Mammary epithelial cell (primary cell): ENCODE measurements at places on chromosomes 7 and 10.

GRCh38 chr10:114259824-114260223, 20.8 kb downstream of the VWA2 start:
- DNase-seq = no peak

DNA sequence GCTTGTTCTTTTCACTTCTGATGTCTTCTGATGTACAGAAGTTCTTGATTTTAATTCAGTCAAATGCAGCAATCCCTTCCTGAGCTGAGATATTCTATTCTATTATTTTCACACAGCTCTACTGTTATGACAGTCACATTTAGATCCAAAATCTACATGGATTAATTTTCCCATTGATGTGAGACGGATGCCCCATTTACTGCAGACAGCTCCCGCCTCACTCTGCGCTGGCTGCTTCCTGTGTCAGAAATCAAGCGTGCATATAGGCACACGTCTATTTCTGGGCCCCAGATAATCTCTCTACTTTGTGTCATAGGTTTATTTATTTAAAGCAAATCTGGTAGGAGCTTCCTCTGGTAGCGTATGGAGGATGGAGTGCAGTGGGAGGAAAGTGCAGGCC, 6.7 kb downstream of the BNIP3 start:
- DNase-seq = no peak

GRCh38 chr10:34861293-34862021, 46.4 kb upstream of the PARD3 start:
- no peak for DNase-seq

DNA sequence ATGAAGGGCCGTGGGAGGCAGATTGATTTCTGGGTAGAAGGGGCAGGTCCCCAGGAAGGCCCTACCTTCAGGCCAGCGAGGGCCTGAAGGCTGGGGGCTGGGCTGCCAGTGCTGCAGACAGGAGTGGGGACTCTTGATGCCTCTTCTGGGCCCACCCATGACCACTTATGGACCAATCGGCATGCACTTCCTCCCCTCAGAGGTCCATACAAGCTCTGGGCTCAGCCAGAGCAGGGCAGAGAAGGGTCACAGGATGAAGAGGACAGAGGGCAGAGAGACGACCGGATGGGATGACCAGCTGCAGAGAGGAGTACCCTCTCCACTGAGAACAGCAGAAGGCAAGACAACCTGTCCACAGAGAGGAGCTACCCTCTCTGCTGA, 120.1 kb downstream of the DYNC2I1 start:
- DNase-seq = no peak

- DNase-seq = no peak
Measured at GRCh38 chr7:76260171-76260703, 42.2 kb upstream of the HSPB1 start.

DNA sequence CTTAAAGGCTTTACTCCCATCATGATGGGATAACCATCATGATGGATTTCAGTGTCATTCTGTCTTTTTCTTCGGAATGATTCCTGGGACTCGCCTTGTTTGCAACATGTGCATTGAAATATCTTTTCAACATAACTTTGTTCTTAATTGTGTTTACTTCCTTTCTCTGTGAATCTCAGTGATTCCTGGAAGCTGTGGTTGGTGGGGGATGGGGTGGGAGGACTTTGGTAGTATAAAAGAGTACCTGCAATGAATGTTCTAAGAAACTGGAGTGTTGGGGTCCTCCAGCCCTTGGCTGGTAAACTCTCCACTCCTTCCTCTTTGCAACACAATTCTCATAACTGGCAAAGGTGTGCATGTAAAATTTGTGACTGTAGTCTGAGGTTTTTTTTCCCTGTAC, 11.5 kb upstream of the SH2D4B start:
- DNase-seq = no peak

DNA sequence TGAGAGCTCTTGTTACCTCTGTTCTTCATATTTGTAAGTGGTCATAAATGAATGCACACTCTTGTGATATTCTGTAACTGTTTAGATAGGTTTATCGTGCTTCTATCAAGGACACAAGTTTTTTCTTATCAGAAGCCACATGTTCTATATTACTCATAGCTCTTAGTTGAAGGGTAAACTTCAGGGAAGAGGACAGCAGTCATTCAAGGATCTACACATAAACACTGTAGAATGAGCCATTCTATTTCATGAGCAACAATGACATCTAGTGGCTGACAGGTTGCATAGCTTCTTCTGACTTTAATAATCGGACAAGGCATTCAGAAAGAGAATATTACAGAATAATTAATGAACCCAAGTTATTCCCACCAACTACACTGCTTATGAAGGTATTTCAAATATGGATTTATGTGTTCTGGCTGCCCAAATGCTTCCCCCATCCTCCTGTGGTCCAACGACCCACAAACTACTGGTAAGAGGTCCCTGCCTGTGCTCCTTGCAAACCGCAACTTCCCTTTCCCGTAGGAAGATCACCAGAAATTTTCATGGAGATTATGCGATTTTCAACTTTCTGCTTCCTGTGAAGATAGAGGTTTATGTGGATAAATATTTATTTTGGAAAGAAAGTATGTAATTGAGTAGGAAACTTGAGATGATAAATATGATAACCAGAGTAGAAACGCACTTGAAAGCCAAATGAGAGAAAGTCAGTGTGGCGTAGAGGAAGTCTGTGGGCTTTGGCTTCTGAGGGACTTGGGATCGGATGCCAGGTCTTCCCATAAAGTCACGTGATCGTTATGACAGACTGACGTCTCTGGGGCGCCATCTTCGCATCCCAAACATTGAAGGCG, 16.8 kb upstream of the ABCB5 start:
- peak; percentile 66 for DNase-seq

- DNase-seq = peak; percentile 13
Measured at GRCh38 chr10:88565072-88565471, 18.0 kb downstream of the RNLS start.

DNA sequence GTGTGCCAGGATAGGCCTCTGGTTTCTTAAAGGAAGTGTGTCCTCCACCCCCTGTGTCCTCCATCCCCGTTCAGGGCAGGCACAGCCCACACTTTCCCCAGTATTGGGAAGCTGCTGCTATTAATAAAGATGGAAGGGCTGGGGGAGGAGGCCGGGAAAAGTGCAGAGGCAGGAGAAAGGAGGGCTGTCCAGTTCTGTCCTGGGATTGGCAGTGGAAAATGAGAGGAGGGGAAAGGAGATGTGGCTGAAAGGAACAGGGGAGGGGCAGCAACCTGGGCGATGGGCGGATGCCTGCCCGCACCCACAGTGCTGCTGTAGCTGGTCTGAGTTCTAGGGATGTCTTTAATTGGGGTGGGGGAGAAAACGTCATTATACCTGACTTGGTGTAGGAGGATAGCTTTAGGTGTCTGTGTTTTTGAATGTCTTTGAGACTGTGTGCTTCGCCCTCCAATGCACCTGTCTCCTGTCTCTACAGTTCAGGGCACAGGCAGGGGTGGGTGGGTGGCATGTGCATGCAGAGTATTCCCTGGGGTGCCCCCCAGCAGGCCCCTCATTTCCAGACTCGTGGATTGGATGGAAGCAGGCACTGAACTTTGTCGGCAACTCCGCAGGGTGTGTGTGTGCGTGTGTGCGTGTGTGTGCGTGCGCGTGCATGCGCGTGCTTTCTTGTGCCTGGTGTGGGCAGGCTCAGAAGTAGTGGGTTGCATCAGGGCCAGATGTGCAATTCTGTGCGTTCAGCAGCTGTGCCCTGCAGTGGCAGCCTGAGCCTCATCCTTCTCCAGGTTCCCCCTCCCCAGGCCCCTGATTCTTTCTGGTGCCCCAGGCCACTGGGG, 2.5 kb downstream of the TRIM8 start:
- no peak for DNase-seq

GRCh38 chr7:128859232-128860157, 3.2 kb upstream of the ATP6V1F start:
- no peak for DNase-seq

DNA sequence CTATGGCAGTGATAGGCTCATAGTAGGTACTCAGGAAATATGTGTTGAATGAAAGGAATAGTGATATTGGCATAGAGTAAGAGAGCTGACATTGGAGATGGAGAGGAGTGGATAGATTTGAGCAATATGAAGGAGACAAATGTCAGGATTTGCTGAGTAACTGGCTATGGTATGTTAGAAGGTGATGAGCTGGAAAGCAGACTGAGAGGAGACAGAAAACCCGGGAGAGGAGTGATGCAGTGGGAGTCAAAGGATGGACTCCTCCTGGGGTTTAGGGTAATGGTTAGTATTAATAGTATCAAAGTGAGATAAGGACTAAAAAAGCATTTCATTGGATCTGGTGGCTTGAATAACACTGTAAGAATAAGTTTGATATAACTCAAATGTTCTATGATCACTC, 64.8 kb downstream of the CD36 start:
- DNase-seq = no peak

GRCh38 chr10:18158773-18159265, 18.6 kb downstream of the CACNB2 start:
- DNase-seq = no peak

GRCh38 chr7:34296663-34297062, 361.4 kb upstream of the NPSR1 start:
- DNase-seq = no peak

DNA sequence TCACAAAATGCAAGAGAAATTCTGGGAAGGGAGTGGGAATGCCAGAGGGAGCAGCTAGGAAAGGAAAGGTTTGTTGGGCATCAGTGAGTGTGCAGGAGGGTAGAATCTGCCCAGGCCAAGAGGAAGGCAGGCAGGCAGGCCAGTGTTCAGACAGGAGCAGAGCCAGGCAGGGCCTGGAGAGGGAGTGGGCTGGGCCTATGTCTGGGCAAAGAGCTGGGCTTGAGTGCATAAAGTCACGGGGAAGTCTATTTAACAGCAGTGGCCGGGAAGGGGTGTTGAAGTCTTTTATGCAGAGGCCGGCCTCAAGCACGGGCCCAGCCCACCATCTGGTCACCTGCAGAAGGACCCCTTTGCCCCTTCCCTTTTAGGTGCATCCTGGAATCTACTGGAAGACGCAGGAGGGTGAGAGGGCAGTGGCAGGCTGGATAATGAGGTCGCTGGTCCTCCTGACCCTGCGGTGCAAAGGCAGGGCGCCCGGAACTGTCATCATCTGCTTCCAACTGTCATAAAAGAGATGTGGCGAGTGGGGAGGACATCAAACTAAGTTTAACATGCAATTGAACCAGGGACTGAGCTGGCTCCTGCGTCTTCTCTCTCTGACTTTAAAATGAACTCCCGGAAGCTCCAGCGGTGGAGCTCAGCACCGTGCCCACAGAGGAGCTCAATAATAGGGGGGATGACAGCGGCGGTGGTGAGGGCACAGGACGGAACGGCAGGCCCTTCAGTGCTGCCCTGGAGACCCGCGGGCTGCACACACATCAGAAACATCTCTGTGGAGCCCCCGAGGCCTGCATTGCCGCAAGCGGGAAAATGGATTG, 29.5 kb downstream of the CARD11 start:
- DNase-seq = no peak

GRCh38 chr10:32229170-32229569, 117.8 kb downstream of the EPC1 start:
- no peak for DNase-seq

- DNase-seq = no peak
Measured at GRCh38 chr7:155414547-155415492, 43.1 kb upstream of the EN2 start.

GRCh38 chr7:79063019-79063698, 390.3 kb downstream of the MAGI2 start:
- DNase-seq = no peak

GRCh38 chr10:128993911-128994538, 473.0 kb upstream of the MGMT start:
- DNase-seq = no peak

- peak; percentile 74 for DNase-seq
Measured at GRCh38 chr10:58028597-58029366, 238.9 kb downstream of the IPMK start.

DNA sequence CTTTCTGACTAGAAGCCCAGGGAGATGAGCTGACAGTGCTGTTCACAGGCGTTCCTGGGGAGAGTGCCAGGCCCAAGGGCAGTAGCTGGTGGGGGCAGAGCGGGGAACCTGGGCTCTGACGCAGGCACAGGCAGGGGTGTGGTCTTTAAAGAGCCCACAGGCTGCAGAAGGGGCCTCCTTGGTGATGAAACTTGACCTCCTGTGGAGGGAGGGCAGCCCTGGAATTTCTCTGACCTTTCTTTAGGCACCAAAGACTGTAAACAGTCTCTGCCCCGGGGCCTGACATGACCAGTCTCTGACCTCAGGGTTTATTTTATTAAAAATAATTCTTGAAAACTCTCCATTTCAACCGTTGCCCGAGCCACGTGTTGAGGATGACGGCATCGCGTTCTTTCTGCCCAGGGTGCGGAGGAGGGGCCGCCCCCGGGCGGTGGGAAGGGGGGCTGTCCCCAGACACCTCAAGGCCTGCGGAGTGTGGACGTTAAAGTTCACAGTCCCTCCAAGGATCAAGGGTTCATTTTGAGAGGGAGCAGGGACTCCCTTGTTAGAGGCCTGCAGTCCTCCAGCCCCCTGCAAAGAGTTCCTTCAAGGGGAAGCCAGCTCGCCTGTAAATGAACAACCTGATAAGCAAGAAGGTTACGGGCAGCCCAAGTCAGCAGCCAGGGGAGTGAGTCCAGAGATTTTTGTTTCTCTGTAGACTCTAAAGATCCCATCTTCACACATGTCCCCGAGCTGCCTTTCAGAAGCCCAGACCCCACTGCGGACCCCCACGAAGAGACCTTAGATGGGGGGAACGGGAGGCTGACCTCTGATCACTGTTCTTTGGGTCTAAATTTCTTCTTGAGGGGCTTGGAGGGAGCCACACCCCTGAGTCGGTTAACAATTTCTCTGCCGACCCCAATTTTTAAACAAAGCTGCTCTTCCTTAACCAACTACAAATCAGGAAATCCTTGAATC, 128.9 kb downstream of the VIPR2 start:
- DNase-seq = peak; percentile 3

- no peak for DNase-seq
Measured at GRCh38 chr10:29873941-29874484, 185.4 kb downstream of the JCAD start.

DNA sequence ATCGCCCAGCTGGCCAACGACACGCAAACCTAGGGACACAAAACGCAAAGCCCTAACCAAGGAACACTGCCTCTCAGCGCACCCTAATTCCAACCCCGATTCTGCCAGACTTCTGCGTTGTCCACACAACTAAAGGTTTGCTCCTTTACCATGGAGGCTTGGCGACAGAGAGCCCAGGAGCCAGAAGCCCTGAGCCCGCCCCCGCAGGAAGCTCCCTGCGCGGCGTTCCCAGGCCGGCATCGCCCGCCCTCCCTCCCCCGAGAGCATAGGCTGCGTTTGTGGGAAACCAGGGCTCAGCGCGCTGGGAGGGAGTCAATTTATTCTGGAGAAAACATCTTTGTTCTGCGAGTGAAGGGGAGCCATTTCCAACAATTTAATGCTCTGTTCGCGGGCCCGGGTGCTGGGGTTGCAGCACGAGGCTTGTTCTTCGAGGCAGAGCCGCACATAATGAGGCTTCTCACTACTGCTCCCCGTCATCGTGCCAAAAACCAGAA, 103.9 kb downstream of the GRID1 start:
- DNase-seq = no peak

- no peak for DNase-seq
Measured at GRCh38 chr10:116097239-116097784, 175.7 kb downstream of the GFRA1 start.

- no peak for DNase-seq
Measured at GRCh38 chr7:156582591-156583123, 57.9 kb upstream of the RNF32 start.

GRCh38 chr7:144548556-144548955, 145.1 kb upstream of the NOBOX start:
- DNase-seq = no peak
